ENCODE measurements at places on chromosomes 12 and 14.

GRCh38 chr12:26867080-26867479 is 34.1 kb upstream of the ITPR2 start:
- DNase-seq = no peak

GRCh38 chr14:64478634-64479250 is 13.4 kb downstream of the AKAP5 start:
- peak; percentile 36 for DNase-seq

DNA sequence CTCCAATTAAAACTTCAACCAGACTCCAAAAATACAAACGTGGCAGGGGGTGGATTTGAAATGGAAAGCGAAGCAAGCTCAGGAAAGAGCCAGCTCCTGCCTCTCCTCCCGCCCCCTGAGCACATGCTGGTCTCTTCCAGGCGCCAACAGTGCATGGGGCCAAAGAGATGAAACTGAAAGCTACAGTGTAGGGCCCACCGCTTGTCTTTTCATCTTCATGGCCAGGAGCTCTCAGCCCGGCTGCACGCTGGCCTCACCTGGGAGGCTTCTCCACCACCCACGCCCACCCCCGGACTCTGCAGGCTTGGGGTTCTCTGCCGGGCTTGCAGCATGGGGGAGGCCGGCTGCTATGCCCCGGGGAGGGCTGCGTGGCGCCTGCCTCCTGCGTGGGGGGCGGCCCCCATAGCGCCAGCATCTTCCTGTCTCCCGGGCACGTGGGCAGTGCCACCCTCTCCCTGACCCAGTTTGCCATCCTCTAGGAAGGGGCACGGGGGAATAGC is 2.0 kb downstream of the RIMBP2 start:
- no peak for DNase-seq

DNA sequence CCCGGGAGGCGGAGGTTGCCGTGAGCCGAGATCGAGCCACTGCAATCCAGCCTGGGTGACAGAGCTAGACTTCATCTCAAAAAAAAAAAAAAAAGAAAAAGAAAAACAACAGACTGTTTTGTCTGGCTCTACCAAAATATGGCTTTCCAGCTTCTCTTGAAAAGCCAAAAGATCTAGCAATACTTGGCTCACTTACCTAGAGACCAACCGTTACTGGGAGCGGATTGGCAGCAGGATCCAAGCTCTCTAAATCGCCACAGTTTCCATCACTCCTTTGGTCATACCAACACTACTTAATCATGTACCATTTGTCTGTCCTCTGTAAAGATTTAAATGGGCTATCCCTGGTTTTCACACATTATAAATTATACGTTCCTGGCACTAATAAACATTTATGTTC is 87.6 kb upstream of the GPHB5 start:
- no peak for DNase-seq

DNA sequence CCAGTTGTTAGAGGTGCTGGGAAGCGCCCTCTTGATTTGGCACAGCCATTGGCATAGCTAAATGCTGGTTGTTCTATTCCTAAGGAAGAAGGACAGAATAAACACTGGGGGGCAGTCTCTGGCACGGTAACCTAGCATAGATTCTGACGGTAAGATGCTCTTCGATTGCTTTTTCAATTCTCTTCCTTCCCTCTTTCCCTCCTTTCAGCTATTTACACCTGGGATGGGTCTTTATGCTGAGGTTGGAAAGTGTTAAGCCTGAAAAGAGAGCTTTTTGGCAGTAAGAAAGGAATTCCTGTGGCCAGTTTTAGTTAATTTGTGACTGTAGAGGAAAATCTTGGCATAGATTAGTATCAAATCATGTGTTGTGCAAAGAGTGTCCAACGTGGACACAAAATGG is 162.8 kb downstream of the SNAPC1 start:
- peak; percentile 26 for DNase-seq
